ENCODE measurements at places on chromosomes 5 and 9.

DNA sequence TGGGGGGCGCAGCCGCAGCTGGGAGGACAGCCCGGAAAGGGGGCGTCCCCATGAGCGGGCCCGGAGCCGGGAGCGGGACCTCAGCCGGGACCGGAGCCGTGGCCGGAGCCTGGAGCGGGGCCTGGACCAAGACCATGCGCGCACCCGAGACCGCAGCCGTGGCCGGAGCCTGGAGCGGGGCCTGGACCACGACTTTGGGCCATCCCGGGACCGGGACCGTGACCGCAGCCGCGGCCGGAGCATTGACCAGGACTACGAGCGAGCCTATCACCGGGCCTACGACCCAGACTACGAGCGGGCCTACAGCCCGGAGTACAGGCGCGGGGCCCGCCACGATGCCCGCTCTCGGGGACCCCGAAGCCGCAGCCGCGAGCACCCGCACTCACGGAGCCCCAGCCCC is 47.0 kb downstream of the TJP2 start:
- DNase-seq, result no peak

- no peak for DNase-seq
Measured at GRCh38 chr9:30579810-30580209, 1804.6 kb upstream of the ACO1 start.

DNA sequence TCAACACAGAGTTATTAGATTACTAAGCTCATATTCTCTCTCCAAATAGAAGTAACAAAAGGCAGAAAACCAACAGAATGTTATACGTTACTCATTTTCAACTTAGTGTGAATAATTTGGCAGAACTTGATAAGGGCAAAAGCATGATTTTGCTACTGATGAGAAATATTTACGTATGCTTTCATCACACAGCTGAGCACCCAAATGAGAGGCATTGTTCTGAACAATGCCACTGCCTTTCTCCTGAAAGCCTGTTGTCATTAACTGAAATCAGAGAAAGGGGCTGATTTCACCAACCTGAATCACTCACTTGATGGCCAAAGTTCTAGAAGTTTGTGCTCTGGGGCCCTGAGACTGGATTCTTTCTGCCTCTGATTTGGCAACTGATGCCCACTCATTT is 367.5 kb upstream of the PTGER4 start:
- no peak for DNase-seq

DNA sequence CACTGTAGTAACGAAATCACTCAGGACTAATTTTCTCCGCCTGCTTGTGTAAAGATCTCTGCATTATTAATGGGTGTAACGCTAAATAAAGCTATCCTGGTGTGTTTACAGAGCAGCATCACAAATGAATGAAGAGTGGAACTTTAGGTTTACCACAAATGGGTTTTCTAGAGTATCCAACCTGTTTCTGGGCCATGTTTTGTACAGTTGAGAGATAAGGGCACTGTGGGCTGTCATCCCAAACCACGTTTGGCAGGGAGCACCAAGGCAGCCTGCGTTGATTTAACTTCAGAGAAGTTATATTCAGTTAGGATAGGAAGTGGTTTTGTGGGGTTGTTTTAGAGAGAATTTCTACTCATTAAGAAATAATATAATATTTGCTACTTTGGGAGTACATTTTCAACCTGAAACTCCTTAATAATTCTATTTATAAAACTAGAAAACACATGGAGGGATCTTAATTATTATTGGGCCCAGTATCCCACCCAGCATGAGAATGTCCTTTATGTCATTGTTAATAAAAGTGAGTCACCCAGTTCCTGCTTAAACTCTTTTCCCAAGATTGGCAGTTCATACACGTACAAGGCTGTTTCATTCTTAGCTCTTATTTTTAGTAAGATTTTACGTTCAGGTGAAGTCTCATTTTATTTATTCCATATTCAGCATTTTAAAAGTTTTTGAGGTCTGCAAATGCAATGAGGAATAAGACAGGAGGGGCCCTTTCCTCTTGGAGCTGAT is 8.0 kb downstream of the KCNN2 start:
- no peak for DNase-seq

DNA sequence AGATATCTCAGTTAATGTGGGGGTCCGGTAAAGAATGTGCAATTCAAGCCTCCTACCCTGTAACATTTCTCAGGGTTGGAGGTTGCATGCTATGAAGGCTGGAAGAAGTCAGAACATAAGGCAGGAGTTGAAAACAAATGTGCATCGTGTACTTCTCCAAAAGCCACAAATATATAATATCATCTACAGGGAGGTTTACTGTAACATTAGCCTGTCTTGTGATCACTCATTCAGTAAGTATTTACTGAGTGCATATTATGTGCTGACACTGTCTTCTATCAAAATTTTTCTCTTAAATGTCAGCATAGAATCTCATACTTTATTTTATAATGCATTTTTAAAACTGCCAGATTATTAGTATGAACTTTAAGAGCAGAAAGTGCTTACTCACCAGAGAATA is 105.6 kb upstream of the ZNF366 start:
- no peak for DNase-seq

GRCh38 chr9:970151-970996 is 6.1 kb upstream of the DMRT3 start:
- DNase-seq, result no peak

- no peak for DNase-seq
Measured at GRCh38 chr5:160601046-160601445, 179.4 kb downstream of the PTTG1 start.

DNA sequence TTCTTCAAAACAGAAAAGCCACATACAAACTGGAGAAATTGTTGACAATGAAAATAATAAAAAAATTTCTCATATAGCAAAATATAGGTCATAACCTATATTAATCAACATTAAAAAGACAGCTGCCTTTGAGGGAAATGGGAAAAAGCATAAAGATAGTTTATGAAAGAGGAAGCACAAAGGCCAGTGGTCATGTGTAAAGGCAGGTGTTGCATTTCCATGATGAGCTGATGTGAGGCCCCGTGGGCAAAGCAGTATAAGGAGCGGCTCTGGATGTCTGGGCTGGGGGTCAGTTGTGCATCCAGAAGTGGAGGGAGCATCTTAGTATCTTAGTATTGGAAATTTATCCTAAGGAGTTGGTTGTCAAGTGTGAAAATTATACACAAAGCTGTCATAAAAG is 18.3 kb downstream of the NDUFS6 start:
- no peak for DNase-seq

- no peak for DNase-seq
Measured at GRCh38 chr9:30815585-30815984, 1568.9 kb upstream of the ACO1 start.

- DNase-seq, result no peak
Measured at GRCh38 chr5:7436521-7436920, 40.6 kb downstream of the ADCY2 start.
